NCI-H510A treated with DMSO at 0.1 percent for 48 hours (cell line): ENCODE measurements at places on chromosomes 5 and 9.

GRCh38 chr9:136191960-136192286 is 13.0 kb downstream of the LHX3 start:
- no peak for DNase-seq

GRCh38 chr5:117892360-117892759 is 1096.0 kb downstream of the DTWD2 start:
- no peak for DNase-seq

DNA sequence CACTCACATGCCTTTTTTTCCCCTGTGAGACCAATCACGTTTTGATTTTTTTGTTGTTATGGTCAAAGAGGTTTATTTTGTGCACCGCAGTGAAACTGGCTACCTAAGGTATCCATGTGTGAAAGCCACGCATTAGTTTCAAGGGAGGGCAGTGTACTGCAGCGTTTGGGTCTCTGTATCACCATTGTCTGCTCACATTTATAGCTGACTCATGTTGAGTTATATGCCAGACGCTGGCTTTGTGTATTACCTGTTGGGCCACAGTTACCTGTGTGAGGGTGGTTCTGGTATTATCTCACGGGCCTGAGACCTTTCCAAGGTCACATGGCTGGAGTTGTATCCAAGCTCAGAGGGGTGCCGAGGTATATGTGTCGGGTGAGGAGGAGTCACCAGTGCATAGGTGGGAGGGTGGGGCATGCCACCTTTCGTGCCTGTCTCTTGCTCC is 75.8 kb downstream of the ARHGAP26 start:
- DNase-seq: no peak

DNA sequence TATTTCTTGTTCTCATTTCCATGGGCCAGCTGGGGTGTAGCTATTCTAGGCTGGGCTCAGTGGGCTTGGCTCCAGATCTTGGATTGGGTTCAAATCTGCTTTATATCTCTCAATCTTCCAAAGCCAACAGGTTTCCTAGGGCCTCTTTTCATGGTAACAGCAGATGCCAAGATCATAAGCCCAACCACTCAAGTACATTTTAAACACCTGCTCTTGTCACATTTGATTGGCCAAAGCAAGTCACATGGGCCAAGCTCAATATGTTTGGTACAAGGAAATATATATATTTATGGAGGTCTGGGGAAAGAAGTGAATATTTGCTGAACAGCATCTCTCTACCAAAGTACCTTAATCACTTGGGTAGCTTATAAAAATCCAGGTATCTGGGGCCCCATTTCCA is 49.5 kb downstream of the MRRF start:
- DNase-seq: peak; percentile 12

- DNase-seq: peak; percentile 6
These were observed 191.5 kb downstream of the ROR2 start for GRCh38 chr9:91758491-91758981.

DNA sequence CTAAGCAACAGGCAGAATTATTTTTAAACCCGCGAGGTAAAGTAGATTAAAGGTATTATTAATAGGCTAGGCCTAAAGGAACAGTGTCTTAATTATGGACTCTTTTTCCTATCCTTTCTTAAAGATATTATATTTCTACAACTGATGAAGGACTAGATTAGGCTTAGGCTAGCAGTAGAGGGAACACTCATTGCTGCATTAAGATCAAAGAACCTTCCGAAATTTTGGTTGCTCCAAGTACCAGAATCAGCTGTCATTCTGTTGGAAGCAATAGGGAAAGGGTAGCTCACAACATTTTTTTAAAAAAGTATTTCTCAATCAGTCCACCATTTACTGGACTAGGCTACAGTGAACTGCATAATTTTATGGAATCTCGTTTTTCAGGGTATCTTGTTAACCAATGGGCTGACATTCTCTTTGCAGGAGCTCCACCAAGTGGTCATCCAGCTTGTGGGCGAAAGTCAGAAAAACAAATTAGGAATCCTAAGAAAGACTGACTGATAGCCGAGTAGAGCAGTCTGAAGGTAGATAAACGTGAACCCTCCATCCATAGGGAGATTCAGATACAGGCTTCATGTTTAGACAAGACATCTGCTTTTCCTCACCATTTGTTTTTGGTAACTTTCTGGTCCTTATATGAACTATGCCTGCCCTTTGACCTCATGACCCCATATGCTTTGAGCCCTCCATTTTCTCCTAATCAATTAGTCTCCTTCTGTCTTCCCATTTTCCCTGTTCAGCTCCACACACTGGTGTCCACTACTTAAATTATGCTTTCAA is 103.6 kb upstream of the CHD1 start:
- peak; percentile 6 for DNase-seq

GRCh38 chr9:108160039-108160438 is 670.5 kb upstream of the KLF4 start:
- DNase-seq: no peak
